Activated effector memory CD4-positive, alpha-beta T cell treated with Interleukin-2 at 50 U/mL for 16 hours (primary cell): ENCODE measurements at places on chromosomes 7 and 10.

- no peak for DNase-seq
Measured at GRCh38 chr7:150351587-150352194, 10.3 kb upstream of the RARRES2 start.

- no peak for DNase-seq
Measured at GRCh38 chr7:157574120-157574825, 237.5 kb downstream of the DNAJB6 start.

GRCh38 chr7:5428478-5429252 lies 5.0 kb upstream of the TNRC18 start:
- DNase-seq, result no peak

- DNase-seq, result peak; percentile 22
Measured at GRCh38 chr10:132543916-132544743, 6.5 kb downstream of the INPP5A start.

- no peak for DNase-seq
Measured at GRCh38 chr10:76150139-76150875, 718.9 kb downstream of the LRMDA start.

DNA sequence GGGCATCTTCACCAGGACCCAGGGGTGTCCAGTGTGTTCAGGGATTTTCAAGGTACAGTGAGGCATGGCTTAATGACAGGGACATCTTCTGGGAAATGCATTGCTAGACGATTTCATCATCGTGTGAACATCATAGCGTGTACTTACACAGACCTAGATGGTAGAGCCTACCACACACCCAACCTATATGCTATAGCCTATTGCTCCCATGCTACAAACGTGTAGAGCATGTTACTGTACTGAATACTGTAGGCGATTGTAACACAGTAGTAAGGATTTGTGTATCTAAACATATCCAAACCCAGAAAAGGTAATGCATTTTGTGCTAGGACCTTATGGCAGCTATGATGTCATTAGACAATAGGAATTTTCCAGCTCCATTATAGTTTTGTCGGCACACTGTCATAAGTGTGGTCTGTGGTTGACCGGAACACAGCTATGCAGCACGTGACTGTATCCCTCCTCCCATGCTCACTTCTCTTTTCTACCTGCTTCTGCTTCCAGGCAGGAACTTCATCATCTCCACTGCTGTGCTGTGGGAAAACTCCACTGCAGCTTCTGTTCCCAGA lies 416.2 kb upstream of the NFE2L3 start:
- no peak for DNase-seq

GRCh38 chr7:29548823-29549222 lies 14.8 kb upstream of the PRR15 start:
- DNase-seq, result no peak

DNA sequence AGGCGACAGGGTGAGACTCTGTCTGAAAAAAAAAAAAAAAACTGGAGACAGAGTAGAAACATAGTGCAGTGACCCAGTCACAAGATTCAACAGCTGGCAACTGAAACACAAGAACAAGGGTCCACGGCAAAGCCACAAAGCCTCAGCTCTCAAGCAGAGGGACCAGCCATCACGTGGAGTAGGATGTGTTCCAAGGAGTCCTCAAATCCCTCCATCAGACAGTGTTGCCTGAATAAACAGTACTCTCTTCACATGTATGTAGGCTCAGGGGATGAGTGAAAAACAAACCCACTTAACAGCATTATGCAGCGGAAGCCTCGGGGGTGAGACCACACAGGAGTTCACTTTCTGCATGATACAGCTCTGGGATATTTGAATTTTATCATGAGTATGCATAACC lies 62.0 kb downstream of the SLIT1 start:
- DNase-seq, result no peak
